Fibroblast of skin of scalp (primary cell): ENCODE measurements at places on chromosomes 1 and 21.

- DNase-seq: no peak
Measured at GRCh38 chr1:3948344-3948743, 48.3 kb upstream of the C1orf174 start.

- peak; percentile 97 for DNase-seq
Measured at GRCh38 chr1:98323906-98324358, 337.6 kb upstream of the SNX7 start.

DNA sequence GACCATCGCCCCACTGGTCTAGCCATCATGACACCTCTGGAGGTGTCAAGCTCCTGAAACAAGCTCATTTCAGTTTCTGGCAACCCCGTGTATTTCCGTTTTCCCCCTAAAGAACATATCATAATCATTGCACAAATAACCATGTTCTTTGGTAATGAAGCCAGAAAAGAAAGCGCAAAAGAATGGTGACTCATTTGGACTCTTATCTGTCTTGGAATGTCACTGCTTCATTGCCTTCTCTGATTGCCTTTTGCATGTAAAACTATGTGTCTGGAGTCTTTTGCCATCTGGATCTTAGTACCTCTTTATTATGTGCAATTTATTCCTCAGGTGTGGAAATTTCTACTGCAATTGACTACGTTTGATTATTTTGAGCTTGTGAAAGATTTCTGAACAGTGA lies 110.5 kb downstream of the COLGALT2 start:
- DNase-seq: no peak

DNA sequence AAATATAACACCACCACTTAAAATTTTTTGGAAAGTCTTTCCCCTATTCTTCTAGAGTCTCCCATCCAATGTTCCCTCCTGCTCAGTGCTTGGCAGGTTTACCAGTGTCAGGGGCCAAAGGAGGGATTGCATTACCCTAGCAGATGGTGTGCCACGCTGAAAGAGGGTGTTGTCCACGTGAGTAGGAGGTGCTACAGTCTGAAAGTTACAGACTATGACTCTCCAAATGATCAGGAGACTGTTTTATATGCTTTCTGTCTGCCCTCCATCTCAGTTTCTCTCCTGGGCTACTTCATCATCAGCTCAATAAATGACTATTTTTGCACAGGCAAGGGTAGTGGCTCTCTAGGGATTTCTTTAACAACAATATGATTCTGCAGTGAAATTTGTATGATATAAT lies 31.3 kb upstream of the ANGPTL7 start:
- peak; percentile 47 for DNase-seq

GRCh38 chr21:41482301-41482700 lies 25.7 kb downstream of the TMPRSS2 start:
- peak; percentile 59 for DNase-seq

- DNase-seq: peak; percentile 28
Measured at GRCh38 chr1:211932231-211932932, 101.8 kb upstream of the LPGAT1 start.

- DNase-seq: no peak
Measured at GRCh38 chr1:82273816-82274215, 473.1 kb downstream of the ADGRL2 start.

DNA sequence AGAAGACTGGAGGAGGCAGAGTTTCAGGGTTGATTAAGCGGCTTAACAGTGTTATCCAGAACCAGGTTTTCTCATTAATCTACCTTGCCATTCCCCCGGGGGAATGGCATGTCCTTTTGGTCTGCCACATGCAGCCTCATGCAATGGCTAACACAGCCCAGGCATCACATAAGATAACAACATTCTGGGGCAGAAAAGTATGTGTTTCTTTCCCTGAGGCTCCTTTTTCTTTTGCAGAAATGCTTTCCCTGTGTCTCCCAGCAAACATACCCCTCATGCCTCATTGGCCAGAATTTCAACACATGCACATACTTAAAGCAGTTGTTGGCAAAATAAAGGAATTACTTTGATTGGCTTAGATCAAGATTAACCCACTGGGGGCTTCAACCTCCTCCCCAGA lies 98.6 kb downstream of the OMA1 start:
- peak; percentile 20 for DNase-seq

GRCh38 chr21:23936224-23936623 lies 1671.1 kb downstream of the MRPL39 start:
- peak; percentile 53 for DNase-seq

- no peak for DNase-seq
Measured at GRCh38 chr1:33656467-33657005, 184.1 kb downstream of the ZSCAN20 start.

DNA sequence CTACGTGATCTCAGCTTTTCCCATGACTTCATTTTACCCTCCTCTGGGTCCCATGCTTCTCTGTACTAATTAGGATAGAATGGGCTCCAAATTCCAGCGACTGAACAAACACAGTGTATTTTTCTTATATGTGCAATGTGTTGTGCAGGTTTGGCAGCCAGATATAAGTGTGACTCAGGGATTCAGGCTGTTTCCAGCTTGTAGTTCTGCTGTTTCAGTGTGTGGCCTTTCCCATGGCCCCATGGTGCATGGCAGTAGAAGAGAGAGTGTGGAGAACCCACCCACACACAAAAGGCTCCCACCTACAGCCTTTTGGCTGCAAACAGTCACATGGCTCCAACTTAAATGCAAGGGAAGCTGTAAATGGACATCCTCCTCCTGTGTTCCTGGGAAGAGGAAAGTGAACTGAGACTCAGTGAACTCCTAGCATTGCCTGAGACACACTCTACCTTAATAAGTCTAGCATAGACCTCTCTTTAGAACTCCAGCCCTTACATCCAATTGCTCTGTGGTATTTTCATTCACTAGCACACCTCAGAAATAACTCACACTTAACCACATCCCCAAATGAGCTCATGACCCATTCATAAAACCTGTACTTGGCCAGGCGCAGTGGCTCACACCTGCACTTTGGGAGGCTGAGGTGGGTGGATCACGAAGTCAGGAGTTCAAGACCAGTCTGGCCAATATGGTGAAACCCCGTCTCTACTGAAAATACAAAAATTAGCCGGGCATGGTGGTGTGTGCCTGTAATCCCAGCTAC lies 58.7 kb downstream of the KIAA0040 start:
- peak; percentile 61 for DNase-seq

DNA sequence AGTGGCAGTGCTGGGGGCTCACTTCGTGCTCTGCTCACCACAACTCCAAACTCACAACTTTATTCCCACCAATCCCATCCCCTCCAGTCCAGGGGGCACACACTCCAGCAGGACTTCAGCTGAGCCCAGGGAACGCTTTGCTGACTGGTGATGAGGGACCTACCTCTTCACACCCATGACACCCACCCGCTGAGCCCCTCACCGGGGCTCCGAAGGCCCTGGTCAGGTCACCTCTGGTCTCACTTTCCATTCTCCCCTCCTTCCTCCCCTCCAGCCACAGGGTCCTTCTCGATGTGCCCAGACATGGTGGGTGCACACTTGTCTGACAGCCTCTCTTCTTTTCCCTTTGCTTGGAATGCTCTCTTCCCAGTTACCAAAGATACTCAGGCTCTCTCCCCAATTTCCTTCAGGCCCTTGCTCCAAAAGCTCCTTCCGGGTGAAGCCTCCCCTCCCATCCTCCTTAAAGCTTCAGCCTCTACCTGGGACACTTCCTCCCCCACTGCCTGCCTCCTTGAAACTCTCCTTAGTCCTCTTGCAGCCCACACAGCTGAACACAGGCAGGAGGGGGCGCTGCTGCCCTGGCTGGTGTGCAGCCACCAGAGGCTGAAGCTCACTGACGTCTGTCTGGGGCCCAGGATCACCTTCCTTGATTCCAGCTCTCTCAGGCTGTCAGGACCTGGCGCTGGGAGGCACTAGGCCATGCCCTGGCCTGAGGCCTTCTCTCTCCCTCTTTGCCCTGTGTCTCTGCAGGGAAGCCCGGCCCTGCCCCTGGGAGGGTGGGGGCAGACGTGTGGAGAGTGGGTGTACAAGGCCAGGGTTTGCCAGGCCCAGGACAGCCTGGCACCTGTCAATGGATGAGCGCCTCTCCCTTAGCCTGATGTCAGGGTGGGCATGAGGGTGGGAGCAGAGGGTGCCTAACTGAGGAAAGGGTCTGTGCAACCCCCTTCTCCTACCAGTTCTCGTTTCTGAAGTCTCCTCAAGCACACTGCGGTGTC lies 1.6 kb downstream of the KCNE1 start:
- DNase-seq: peak; percentile 76
